Thyroid gland (tissue), 4 donors: ENCODE measurements at places on chromosomes 2 and 18. TPM values are rescaled to one million over a fixed set of nuclear protein-coding genes. Genes with fewer than 3 reads are reported as not detected.

The PTPN4 gene
- 131 TPM for total RNA-seq

- H3K4me1 ChIP-seq: no peaks in the 10 kb centered on the region
- no peak overlapping the region for H3K4me3 ChIP-seq
- no peaks in the 10 kb centered on the region for H3K36me3 ChIP-seq
- H3K27ac ChIP-seq: no peak overlapping the region
- DNase-seq: no peak
These were observed 87.8 kb upstream of the ERBB4 start for GRCh38 chr2:212626371-212626918.

GRCh38 chr2:186576614-186577013 lies 13.2 kb upstream of the ITGAV start:
- no peaks in the 10 kb centered on the region for H3K27me3 ChIP-seq
- no peak overlapping the region for H3K4me3 ChIP-seq
- H3K36me3 ChIP-seq: no peaks in the 10 kb centered on the region

The NOSTRIN gene
- 23.4 TPM for total RNA-seq

The CHRND gene
- not detected for total RNA-seq

- peaks cover 18% of the 10 kb centered on the region for H3K4me1 ChIP-seq
- peak overlapping the region; percentile 39 for H3K27ac ChIP-seq
- H3K4me3 ChIP-seq: no peak overlapping the region
- H3K27me3 ChIP-seq: no peaks in the 10 kb centered on the region
- H3K36me3 ChIP-seq: no peaks in the 10 kb centered on the region
These were observed 37.8 kb upstream of the IKZF2 start for GRCh38 chr2:213189001-213189899.

The LRRTM1 gene
- total RNA-seq: not detected

The CARF gene
- total RNA-seq: 30.9 TPM

DNA sequence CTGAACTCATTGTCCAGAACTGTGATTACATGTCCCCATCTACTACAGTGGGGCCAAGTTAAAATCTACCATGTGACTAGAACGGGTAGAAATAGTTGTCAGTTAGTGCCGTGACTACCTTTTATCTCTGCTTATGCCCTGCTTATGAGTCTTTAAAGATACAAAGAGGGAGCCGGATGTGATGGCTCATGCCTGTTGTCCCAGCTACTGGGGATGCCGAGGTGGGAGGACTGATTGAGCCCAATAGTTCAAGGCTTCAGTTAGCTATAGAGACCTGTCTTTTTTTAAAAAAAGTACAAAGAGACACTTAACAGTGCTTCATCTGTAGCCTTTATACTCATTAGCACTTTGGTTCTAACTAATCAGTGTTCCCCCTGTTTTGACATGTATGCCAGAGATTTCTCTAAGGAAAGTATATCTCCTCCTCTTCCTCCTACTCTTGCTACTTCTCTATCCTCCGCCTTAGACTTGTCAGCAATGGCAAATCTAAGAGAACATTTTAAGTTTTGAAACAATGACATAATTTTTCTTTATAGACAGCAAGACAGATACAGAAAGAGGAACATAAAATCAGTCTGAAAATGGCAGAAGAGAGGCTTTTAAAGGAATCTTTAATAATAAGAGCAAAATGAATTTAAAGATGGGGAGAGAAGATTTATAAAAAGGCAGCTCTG lies 45.0 kb downstream of the NBEAL1 start:
- H3K27ac ChIP-seq: no peak overlapping the region
- peaks cover 28% of the 10 kb centered on the region for H3K36me3 ChIP-seq
- H3K4me3 ChIP-seq: no peak overlapping the region
- H3K27me3 ChIP-seq: no peaks in the 10 kb centered on the region
- DNase-seq: no peak
- no peaks in the 10 kb centered on the region for H3K4me1 ChIP-seq

DNA sequence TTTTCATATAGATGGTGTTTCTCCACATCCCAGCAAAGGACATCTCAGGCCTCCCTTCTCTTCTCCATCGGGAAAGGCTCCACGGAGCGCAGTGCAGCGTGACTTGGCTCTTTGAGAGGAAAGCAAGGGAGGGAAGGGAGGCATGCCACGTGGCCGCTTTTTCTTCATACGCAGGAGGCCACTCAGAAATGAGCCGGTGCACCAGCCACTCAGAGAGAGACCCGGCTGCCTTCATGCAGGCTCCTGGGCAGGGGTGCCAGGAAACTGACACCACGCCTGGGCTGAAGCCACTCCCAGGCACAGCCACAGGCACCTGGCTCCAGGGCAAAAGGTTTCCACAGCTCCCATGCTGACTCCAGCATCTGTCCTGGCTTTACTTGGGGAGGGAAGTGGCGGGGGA lies 11.1 kb upstream of the LOXHD1 start:
- peaks cover 8% of the 10 kb centered on the region for H3K4me1 ChIP-seq
- H3K27ac ChIP-seq: no peak overlapping the region
- DNase-seq: peak; percentile 14
- no peaks in the 10 kb centered on the region for H3K36me3 ChIP-seq
- no peak overlapping the region for H3K4me3 ChIP-seq

DNA sequence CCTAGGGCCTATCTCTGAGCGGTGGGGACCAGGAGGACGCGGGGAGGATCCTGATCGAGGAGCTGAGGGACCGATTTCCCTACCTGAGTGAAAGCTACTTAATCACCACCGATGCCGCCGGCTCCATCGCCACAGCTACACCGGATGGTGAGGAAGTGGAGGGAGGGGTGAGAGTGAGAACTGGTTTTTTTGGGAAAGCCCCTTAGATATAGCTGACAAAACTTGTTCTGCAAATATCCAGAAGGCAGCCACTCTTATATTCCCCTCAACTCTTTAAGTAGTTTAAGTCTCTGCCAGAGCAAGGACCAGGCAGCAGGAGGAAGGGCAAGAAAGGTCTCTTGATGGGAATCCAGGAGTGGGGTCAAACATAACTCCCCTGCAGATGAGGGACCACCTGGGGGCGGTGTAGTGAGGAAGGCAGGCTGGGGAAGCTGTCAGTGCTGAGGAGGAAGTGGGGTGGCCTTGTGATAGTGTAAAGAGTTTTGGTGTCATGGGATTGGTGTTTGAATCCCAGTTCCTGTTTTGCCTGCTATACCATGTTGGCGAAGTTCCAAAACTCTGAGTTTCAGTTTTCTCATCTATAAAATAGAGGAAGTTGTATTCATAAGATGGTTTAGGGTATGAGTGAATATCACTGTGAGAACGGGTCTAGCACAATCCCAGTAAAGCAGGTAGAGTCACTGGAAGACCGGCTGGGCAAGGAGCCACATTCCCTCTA lies 3.4 kb downstream of the NAGK start:
- H3K27ac ChIP-seq: no peak overlapping the region
- no peaks in the 10 kb centered on the region for H3K27me3 ChIP-seq
- H3K4me3 ChIP-seq: no peak overlapping the region
- peaks cover 24% of the 10 kb centered on the region for H3K4me1 ChIP-seq
- DNase-seq: no peak

DNA sequence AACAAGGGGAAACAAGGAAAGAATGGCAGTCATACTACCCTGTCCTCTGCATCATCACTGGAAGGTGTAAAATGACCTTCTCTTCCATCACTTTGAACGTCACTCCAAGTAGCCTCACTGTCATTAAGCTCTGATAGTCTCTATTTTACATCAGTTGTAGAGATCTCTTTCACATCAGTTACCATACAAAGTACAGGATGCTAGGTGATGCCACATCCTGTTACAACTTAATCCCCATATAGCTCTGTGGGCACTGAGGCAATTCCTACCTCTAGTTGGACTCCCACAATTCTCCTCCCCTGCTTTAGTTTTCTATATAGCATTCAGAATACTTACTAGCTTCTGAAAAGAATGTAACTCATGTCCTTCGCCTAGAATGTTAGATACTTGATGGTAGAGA lies 55.1 kb upstream of the TTC27 start:
- H3K4me3 ChIP-seq: no peak overlapping the region
- H3K4me1 ChIP-seq: no peaks in the 10 kb centered on the region
- DNase-seq: no peak
- H3K36me3 ChIP-seq: no peaks in the 10 kb centered on the region
- H3K27me3 ChIP-seq: no peaks in the 10 kb centered on the region

DNA sequence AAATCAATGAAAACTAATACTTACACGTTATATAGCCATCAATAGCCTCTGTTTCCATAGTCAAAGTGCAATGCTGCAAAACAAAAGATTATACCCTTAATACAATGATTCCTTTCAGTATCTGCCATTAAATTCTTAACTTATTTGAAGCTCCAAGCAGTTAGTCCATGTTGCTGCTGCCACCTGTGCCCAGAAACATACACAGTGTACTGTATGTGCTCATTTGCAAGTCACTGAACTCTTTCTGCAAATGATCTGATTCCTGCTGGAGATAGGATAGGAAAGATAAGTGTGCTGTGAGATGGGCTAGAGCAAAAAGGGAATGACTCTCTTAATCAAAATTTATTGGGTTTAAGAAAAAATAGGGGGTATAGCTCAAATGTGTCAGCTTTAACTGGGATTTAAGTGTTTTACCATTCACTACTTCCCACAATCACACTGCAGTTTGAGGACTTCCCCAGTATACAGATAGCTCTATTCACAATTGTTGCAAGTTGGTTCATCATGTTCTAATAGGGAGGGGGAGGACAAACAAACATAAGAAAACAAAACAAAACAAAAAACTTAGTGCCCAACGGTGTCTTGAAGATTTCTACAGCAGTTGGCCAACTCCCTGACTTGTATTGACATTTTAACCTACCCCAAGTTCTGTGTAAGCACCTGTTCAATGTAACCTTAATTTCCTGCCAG lies 2.7 kb downstream of the IKZF2 start:
- no peaks in the 10 kb centered on the region for H3K36me3 ChIP-seq
- no peak overlapping the region for H3K4me3 ChIP-seq
- H3K4me1 ChIP-seq: peaks cover 11% of the 10 kb centered on the region
- no peak for DNase-seq

The SERPINB7 gene
- not detected for total RNA-seq

- H3K27me3 ChIP-seq: no peaks in the 10 kb centered on the region
- no peaks in the 10 kb centered on the region for H3K36me3 ChIP-seq
- no peak overlapping the region for H3K27ac ChIP-seq
These were observed 1.8 kb downstream of the SCN9A start for GRCh38 chr2:166373951-166374350.

- H3K4me3 ChIP-seq: no peak overlapping the region
- H3K27ac ChIP-seq: peak overlapping the region; percentile 47
- no peak for DNase-seq
- no peaks in the 10 kb centered on the region for H3K27me3 ChIP-seq
These were observed 43.6 kb downstream of the SH3RF3 start for GRCh38 chr2:109172556-109173105.

GRCh38 chr2:27596627-27597026 lies 13.8 kb downstream of the ZNF512 start:
- DNase-seq: no peak
- no peaks in the 10 kb centered on the region for H3K27me3 ChIP-seq
- peaks cover 12% of the 10 kb centered on the region for H3K4me1 ChIP-seq
- H3K36me3 ChIP-seq: peaks cover 3% of the 10 kb centered on the region
- no peak overlapping the region for H3K27ac ChIP-seq
- no peak overlapping the region for H3K4me3 ChIP-seq

DNA sequence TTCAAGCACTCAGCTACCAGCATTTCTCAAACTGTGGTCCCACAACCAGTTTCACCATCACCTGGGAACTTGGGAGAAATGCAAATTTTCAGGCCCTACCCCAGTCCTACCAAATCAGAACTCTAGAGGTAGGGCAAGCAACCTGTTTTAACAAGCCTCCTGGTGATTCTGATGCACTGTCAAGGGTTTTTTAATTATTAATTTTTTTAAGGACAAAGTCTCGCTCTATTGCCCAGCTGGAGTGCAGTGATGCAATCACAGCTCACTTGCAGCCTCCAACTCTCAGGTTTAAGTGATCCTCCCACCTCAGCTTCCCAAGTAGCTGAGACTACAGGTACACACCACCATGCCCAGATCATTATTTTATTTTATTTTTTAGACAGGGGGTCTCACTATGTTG lies 7.8 kb downstream of the ACMSD start:
- H3K36me3 ChIP-seq: no peaks in the 10 kb centered on the region
- H3K4me3 ChIP-seq: no peak overlapping the region
- no peaks in the 10 kb centered on the region for H3K27me3 ChIP-seq
- H3K27ac ChIP-seq: no peak overlapping the region
- DNase-seq: no peak
